ENCODE measurements at places on chromosomes 1 and 21.

GRCh38 chr21:21963911-21964310 is 965.7 kb downstream of the NCAM2 start:
- no peak for DNase-seq

DNA sequence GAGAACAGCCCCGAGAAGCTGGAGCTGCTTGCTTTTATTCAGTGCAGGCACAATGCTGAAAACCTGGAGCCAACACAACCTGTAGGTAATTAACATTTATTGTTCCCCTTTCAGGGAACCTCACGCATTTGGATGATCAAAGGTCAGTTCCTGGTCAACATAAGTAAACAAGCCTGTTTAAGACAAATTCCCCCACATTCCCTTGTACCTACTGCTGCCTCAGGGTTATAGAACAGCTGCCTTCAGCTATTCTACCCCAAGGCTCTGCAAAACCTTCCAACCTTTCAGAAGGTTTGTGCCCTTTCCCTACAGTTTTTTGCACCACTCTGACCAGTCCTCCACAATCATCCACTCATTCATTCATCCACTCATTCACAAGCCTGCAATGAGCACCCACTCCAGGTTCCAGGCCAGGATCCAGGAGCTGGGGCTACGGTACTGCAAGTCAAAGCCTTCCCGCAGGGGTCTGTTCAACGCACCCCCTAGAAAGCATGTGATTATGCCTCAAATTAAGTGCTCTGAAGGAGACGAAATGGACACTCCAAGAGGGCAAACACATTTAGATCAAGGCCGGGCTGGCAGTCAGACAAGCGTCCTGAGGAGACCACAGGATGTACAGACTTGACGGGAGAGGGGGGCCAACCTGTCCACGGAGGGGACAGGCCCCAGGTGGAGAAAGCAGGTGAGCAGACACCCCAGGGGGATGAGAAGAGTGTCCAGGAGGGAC is 683.9 kb downstream of the MATN1 start:
- no peak for DNase-seq

GRCh38 chr1:238399558-238399957 is 508.8 kb upstream of the ZP4 start:
- DNase-seq: no peak

- no peak for DNase-seq
These were observed 6.7 kb downstream of the TAF1A start for GRCh38 chr1:222583079-222583478.

- no peak for DNase-seq
These were observed 406 bp upstream of the DNAJC8 start for GRCh38 chr1:28233264-28233606.

GRCh38 chr1:103461161-103462105 is 64.1 kb upstream of the RNPC3 start:
- peak; percentile 38 for DNase-seq

DNA sequence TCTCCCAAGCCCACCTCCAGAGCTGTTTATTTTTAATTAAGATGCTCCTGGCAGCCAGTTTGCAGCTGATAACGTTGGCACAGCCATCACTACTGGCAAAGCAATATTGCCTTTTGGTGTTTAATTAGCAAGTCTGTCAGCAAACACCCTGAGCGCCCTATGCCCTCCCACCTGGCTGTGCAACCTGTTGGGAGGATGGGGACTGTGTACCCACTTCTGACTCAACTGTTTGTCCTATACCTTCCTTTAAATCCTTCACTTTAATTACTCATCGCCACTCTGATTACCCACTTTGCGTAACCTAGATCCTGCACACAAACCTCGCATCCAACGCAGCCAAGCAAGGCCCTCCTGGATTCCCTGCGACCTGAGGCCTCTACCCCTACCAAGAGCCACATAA is 67.1 kb downstream of the BCAR3 start:
- DNase-seq: no peak

DNA sequence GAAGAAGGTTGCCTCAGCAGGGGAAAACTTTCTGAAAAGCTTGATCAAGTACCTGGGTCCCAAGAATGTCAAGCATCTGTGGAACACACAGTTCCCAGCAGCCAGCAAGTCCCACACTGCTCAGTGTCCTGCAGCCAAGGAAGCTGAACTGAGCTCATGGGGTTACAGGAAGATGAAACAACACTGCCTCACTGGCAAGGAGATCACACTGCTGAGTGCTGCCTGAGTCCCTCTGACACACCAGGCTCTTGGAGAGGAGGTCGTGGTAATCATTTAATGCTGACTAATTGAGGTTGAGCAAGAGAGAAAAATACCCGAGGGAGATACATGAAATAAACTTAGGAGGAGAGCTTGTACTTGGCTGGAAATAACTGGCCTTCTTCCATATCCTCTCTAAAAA is 75.2 kb downstream of the MPZL1 start:
- DNase-seq: peak; percentile 78

DNA sequence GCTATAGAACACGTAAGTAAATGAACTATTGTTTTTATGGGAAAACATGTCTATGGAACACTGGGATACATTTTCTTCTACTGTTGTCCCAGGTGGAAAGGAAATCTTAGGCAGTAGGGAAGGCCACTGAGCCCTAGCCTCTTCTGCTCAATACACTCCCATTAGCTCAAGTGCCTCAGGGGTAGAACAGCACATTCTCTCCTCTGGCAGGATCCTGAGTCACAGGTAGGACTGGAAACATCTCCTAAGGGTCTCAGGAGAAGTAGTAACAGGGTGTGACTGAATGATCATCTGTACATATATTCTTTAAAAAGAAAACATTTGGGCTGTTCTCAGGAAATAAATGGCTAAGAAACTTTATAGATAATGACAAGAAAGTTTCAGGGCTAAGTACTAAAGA is 175.6 kb upstream of the ESRRG start:
- DNase-seq: no peak

DNA sequence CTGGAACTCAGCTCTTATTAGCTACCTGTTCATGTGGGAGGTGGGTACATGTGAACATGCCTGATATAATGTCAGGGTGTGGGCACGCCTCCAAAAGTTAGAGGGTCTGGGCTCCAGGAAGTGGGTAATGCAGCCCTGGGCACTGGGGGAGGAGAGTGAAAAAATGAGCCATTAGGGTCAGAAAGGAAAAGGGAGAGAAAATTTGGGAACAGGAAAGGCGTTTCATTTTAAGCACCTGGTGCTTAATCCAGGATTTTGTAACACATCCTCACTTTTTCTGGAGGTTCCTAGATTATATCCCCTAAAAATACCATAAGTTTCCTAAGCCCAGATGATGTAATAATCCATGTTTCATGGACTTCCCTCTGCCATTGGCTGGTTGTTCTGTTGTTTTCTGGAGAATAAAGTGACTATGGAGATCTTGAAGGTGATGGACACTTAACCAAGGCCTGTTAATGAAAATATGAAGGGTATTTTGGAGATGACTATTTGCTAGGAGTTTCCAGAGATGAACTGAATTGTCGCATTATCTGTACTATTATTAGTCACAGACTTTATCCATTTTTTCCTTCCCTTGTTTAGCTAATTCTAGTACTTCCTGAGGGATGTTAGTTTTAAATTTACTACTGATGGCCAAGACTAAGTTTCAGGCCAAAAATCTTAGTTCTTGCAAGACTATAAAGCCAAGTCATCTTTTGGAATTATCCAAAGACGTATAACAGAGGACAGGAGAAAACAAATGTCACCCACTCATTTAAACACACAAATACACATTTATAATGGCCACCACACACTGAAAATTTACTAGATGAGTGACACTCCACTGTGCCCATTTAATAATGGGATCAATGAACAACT is 24.4 kb upstream of the TARBP1 start:
- peak; percentile 51 for DNase-seq

- no peak for DNase-seq
These were observed 37.9 kb upstream of the BMP8B start for GRCh38 chr1:39826583-39826982.

- no peak for DNase-seq
These were observed 29.3 kb downstream of the ZNF648 start for GRCh38 chr1:182032251-182032650.

DNA sequence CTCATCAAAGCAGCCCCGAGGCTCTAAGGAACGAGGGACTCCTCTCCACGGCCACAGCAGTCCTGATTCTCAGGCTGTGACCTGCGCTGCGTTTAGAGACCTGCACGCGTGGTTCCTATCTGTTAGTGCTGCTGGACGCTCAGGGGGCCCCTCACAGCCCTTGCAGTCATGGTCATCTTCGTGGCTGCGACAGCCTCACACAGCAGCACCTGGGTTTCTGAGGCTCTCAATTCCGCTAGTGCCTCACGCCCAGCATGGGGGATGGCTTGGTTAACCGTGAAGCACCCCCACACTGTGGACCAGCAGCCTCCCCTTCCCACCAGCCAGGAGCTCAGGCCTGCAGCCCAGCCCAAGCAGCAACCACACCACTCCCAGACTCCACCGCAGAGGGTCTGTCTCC is 7.8 kb downstream of the MORN1 start:
- DNase-seq: no peak

GRCh38 chr1:2236695-2237677 is 8.9 kb downstream of the SKI start:
- no peak for DNase-seq

DNA sequence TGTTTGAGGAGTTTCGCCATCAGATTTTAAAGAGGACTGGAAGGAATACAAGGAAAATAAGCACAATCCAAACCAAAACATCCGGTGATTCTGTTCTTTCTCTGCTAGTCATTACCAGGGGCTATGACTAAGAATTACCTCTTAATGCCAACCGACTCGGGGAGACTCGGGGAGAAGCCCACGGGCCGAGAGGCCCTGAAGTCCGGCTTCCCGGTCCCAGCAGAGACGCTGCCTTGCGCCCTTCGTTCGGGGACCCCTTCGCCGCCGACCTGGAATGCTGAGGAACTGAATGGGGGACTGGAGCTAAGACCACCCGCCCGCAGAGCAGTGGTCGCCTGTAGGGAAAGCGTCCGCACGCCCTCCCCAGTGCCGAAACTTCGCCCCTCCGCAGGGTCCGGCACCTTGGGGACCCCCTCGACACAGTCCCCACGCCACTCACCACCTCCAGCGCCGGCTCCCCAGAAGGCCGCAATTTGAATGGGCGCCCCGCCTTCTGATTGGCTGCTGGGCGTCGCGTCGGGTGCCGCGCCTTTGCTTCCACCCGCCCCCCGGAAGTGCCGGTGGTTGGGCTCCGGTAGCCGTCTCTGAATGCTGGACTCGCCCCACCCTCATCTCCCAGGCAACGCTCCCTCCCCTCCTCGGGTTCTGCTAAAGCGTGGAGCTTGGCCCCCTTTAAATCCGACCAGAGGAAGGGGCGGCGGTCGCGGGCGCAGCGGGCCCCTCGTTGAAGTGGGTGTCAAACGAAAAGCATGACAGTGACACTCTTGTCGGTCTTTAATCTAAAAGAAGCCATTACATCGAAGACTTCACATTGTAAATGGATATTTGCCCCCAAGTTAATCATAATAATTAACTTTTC is at the start of gene KIF14:
Gene KIF14, minus strand, starts transcription at position 479 of the 859 bp plus-strand sequence. CDS start 2,028 bp downstream, outside the sequence.
- peak; percentile 98 for DNase-seq

DNA sequence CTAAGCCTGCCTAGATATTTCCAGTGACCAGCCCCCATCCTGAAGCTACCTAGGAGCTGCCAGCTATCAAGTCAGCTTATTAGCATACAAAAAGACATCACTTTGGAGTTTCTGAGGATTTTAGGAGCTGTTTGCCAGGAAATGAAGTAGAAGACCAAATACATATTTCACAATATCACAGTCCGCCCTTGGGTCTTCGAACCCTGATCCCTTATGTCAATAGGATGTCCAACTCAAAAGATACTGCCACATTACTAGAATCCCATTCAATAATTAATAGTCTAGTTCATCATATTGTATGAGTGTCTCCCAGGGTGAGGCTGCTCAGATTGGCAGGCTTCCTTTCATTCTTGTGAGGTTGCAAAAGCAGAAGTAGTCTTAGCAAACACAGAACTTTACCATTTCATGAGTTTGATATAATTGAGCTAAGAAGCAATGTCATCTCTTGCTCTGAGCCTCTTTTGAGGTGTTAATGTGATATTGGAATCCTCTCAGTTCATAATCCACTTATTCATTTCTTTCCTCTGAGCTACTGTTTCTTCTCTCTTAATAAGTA is 13.6 kb downstream of the IPO9 start:
- no peak for DNase-seq

GRCh38 chr1:6332821-6333220 is 60.7 kb downstream of the ACOT7 start:
- peak; percentile 69 for DNase-seq

DNA sequence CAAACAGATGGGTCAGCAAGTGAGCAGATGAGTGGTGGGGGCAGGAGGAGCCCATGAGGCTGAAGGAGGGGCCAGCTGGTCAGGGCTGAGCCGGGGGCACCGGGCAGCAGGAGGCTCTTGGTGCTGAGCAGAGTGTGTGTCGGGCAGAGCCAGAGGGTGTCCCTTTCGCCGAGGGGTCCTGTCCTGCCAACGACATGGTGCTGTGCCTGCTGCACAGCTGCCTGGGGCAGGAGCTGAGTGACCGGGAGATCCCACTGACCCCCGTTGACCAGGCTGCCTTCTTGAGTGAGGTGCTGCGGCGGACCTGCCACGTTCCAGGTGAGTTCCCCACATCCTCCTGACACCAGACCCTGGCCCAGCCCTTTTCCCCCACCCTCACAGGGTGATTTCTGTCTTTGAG is 27.5 kb downstream of the HYI start:
- DNase-seq: no peak

GRCh38 chr21:18370301-18370700 is 33.3 kb downstream of the TMPRSS15 start:
- no peak for DNase-seq
